ENCODE measurements at places on chromosomes 3 and 15.

DNA sequence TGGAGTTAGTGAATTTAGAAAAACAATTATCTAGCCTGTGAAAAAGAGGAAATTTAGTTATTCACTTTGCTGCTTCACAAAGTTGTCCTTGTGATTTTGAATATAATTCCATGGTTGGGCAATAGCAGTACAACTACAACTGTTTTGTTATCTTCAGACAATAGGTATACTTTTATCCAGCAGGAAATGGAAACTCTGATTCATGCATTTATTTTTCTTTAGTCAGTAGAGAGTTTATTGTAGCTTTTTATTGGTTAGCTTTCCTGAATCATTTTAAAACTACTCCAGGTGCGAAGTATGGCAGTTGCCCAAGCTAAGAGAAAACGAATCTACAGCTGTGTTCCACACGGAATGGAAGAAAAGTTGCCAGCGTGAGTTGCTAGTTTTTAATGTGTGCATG lies 80.3 kb downstream of the TM4SF4 start:
- DNase-seq, result peak; percentile 94

DNA sequence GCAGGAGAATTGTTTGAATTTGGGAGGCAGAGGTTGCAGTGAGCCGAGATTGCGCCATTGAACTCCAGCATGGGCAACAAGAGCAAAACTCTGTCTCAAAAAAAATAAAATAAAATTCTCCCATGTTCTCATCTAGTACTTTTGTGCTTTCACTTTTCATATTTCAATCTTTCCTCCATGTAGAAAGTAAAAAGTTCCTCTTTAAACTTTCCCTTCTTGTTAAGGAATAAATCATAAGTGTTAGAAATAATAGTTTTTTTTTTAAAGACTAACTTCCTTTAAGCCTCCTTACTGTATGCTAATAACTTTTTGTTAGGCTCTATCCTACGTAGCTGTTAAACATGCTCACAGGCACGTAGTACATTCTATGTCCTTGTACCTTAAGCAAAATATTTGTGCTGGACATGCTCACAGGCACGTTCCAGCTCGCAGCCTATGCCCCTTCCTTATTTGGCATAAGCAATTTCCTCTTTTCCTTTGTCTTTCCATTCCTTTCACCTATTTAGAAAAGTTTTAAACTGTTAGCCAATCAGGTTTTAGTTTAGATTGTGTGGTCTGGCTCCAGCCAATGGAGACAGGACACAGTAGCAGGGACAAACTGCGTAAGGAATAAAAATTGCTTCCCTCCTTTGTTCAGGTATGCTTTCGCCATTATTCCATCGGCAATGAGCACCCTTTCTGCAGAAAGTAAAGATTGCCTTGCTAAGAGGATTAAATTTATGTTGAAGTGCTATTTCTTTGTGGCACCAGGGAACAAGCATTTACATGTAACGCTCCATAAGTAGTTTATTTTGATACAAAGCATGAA lies 38.9 kb upstream of the PIK3CB start:
- no peak for DNase-seq

DNA sequence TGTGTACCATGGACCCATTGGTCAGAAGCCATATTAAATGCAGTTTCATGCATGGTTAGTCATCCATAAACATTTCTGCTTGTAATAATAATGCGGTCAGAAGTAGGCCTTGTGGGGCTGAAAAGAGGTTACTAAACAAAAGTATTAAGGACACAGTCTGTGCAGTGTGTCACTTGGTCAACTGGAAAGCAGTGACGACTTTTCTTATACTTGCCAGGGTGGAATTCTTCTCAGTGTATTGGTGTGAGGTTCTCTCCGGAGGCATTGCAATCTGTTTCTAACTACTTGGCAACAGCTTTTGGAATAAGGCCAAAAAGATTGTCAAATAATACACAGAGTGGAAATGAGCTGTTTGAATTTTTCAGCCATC lies 46.8 kb downstream of the CHL1 start:
- DNase-seq, result peak; percentile 8

DNA sequence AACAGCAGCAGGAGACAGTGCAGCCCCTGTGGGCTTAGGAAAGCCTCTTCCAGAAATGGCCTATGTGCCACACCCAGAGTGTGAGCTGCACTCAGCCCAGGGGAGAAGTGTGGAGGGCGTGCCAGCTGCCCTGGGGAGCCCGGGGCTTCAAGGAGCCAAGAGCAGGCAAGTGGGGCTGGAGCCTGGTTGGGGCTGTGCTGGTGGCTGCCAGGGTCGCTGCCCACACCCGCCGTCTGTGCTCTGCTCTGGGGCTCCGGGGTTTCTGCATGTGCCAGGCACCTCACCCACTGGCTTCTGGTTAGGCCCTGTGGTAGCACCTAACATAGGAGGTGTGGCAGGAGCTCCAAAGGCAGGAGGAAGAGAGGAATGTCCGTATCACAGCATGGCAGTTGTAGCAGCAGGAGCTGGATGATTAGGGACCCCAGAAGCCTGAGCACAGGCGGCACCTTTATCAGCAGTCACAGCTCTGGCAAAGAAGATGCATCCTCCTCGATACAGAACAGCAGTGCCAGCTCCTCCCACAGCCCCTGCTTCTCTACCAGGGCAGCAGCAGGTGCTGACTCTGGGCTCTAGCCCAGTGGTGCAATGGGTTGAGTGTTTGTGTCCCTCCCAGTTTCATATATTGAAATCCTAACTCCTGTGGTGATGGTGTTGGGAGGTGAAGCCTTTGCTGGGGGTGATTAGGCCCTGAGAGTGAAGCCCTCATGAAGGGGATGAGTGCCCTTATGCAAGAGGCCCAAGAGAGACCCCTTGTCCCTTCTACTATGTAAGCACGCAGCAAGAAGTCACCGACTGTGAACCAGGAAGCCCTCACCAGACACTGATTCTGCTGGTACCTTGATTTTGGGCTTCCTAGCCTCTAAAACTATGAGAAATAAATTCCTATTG lies 70.0 kb upstream of the KLF13 start:
- DNase-seq, result no peak

DNA sequence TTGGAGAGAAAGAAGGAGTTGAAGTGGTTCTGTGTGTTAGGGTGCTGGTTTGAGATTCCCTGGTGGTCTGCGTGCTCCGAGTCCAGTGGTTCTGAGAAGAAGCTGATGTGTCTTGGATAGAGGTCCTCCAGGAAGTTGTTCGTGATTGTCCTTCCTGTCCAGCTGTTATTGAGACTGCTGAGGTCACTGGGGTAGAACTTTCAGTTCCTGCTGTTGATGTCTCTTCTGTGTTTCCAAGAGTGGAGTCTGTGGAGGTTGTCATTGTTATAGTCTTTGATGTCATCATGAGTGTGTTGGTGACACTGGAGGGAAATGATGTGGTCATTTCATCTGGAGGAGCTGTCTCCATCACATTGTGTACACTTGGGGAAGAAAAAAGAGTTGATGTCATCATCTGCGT lies 20.8 kb downstream of the MUC4 start:
- DNase-seq, result no peak

DNA sequence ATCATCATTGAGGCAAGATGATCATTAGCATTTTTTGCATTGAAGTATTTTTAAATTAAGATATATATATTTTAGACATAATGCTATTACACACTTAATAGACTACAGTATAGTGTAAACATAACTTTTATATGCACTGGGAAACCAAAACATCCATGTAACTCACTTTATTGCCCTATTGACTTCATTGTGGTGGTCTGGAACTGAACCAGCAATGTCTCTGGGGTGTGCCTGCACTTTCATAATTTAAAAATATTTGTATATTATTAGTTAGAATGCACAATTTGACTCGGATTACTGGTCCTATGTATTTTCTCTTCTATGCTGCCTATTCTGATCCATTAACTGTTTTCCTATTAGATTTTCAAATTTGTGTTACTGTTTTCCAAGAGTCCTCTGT lies 109.1 kb upstream of the SPATA12 start:
- no peak for DNase-seq
